ENCODE measurements at places on chromosomes 6 and 20.

DNA sequence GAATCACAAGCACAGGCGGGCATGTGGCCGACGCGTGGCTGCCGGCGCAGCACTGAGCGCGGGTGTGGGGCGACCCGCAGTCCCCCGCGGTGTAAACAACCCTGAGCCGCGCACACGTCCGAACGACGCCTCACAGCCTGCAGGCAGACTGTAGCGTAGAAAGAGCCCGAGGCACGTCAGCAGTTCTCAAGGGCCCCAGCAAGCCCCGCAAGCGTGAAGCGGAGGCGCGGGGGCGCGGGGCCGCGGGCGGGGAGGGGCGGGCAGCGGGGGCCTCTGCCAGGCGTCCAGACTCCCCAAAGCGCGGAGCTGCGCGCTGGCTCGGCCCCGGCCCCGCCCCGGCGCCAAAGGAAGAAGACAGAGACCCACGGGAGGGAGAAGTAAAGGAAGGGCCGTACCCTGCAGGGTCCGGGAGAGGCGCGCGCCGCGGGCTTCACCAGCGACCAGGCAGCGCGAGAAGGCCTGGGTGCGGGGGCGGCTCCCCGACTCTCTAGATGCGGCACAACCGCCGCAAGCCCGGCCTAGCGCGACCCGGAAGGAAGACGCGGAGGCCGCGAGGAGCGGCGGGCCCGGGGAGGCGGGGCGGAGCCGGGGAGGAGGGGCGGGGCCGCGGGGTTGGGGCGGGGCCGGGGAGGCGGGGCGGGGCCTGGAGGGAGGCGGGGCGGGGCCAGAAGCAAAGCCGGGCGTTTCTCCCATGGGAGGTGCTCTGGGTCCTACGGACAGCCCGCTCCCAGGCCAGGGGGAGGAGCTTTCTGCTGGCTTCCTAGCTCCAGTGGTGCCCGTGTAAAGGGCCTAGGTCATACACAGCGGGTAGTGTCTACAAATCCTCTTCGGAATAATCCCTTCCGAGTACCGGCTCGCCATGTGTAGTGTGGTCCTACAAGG lies at the start of gene FBXL4:
FBXL4 (minus strand) TSS at position 536 of the 882 bp plus-strand sequence. CDS start 20,958 bp downstream, outside the sequence.
- DNase-seq = peak; percentile 66

DNA sequence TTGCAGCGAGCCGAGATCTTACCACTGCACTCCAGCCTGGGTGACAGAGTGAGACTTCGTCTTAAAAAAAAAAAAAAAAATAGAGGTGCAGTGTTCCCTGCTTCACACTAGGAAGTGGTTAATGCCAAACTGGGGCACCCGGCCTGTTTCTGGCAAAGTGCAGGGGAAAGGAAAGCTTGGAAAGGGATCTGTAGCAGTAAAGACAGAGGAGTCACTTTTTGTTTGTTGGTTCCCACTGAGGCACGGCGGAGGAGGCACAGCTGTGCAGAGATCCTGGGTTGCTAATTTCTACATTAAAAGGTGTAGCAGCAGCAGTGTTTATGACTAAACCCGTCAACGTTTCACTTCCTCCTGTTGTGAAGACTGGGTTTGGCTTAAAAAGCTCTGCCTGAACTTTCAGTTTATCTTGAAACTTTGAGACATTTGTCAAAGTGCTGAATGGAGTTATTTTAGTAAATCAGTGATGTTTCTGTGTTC lies 125.6 kb downstream of the CARMIL1 start:
- DNase-seq = no peak

DNA sequence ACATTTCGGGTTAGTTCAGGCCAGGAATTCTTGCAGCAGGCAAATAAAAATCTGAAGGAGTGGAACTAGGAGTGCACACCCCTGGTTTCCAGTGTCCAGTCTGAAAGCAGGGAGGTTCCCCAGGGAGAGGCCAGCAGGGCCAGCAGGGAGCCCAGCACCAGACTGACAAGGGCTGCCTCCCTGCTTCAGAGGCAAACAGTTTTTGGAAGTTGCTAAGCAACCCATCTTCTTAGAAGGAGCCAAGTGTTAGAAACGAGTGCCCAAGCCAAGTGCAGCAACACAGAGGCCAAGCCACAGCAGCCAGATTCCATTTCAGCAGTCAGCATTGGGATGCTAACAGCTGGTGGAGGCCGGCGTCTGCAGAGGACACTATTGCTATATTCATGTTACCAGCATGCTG lies 179.1 kb downstream of the SYNDIG1 start:
- DNase-seq = no peak

GRCh38 chr6:73792738-73793137 lies 96.7 kb downstream of the CD109 start:
- no peak for DNase-seq

GRCh38 chr6:133548423-133549159 lies 307.4 kb downstream of the EYA4 start:
- DNase-seq = peak; percentile 31

DNA sequence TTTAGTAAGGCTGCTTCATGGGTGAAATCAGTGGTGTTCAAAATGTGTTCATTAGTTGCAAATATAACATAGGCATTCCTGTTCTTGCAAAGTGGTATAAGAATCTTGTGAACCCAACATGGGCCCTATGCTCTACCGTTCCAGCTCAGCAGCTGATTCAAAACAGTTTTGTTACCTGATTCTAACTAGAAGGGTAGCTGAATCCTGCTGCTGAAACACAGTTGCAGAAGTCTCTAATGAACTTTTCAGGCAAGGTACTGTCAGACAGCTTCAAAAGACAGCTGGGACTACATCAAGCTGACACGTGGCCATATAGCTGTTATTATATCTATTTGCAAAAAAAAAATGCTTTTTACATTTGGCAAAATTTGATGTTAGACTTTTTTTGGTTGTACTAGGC lies 22.7 kb downstream of the THEMIS start:
- no peak for DNase-seq

DNA sequence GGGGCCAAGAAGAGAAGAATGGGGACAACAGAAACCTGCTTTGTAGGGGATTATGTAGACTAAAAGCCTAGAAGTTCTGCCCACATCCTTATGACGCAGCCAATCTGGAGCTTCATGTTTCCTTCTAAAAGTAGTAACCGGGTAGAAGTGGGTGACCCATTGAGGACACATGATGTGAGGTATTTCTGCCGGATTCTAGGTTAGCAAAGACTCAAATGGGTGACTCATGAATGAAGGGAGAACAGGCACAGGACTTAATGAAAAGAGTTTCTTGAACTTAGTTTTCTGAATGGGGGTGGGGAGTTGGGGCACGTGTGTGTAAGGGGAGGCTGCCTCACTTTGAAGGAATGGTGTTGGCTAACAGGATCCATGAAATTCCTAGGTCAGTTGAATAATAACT lies 68.8 kb downstream of the CDS2 start:
- DNase-seq = no peak

DNA sequence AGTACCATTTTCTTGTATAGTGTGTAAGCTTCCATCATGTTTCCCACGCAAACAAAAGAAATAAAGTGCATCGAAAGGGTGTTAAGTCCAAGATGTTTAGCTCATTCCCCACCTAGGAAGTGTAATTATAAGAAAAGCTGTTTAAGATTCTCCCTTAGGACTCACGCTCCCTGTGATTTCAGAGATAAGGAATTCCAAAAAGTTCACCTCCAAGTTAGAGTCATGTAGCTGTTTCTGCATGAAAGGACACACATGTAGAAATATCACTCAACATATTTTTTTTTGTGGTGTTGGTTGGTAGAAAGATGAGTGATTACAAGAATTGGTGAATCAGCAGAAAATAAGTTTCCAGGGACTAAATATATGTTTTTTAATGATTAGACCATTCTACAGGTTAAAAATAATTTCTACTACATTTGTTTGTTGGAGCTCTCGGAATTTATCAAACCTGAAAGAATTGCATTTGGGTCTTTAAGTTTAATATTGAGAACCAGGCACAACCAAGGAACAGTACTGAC lies 10.4 kb downstream of the OPN5 start:
- no peak for DNase-seq

DNA sequence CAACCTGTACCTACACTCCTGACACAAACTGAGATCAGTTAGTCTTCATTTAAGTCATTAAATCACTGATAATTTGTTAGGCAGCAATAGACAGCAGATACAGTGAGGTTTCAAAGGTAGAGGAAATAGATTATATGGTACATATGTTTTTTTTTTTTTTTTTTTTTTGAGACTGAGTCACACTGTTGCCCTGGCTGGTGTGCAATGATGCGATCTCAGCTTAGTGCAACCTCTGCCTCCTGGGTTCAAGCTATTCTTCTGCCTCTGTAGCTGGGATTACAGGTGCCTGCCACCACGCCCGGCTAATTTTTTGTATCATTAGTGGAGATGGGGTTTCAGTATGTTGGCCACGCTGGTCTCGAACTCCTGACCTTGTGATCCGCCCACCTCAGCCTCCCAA lies 38.2 kb upstream of the KIF13A start:
- no peak for DNase-seq

- no peak for DNase-seq
Measured at GRCh38 chr6:134261766-134262165, 56.1 kb downstream of the SGK1 start.

Measured in amniotic stem cell (primary cell).